ENCODE measurements at places on chromosomes 16 and 17.

DNA sequence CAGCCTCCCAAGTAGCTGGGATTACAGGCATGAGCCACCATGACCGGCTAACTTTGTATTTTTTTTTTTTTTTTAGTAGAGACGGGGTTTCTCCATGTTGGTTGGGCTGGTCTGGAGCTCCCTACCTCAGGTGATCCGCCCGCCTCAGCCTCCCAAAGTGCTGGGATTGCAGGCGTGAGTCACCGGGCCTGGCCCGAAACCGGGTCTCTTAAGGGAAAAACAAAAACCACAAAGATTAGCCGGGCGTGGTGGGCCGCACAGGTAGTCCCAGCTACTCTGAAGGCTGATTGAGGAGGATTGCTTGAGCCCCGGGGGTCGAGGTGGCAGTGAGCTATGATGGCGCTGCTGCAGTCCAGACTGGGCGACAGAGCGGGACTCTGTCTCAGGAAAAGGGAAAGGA lies 19.9 kb upstream of the RBL2 start:
- no peak for DNase-seq

DNA sequence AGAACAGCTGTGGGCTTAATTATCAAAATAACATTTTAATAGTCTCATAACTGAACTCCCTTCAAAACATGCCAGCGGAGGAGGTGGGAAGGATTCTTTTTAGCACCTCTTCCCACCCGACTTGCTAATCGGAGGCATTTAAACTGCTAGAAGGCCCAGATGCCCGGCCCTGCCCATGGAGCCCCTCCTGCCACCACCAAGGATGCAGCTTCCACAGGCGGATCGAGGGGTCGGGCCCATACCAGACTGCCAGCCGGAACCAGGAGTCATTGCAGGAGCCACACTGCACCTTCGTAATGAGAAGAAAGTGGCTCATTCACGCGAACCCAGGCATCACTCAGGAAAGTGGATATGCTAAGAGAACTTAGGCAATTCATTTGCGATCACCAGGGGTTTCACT lies 201.2 kb downstream of the C16orf78 start:
- no peak for DNase-seq

DNA sequence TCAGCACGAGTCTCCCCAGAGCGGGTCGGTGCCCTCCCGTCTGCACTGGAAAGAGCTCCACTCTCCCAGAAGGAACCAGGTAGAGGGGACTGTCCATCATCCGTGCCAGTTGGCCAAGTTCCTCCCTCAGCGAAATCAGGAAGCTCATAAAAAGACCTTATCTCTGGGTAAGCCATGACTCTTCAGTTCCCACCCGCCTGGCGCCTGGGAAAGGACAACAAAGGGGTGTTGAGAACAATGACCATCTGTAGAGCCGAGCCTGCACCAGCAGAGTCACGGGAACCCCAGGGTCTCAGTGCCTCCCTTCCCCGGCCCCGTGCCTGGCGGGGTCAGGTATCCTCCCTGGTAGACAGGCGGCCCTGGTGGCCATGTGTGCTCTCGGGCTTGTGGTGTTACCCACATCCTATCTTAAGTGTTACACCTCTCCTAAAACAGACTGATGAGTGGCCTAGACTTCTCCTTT lies 190.7 kb downstream of the AXIN2 start:
- no peak for DNase-seq

- no peak for DNase-seq
Measured at GRCh38 chr16:59213952-59214351, 479.8 kb upstream of the GOT2 start.

DNA sequence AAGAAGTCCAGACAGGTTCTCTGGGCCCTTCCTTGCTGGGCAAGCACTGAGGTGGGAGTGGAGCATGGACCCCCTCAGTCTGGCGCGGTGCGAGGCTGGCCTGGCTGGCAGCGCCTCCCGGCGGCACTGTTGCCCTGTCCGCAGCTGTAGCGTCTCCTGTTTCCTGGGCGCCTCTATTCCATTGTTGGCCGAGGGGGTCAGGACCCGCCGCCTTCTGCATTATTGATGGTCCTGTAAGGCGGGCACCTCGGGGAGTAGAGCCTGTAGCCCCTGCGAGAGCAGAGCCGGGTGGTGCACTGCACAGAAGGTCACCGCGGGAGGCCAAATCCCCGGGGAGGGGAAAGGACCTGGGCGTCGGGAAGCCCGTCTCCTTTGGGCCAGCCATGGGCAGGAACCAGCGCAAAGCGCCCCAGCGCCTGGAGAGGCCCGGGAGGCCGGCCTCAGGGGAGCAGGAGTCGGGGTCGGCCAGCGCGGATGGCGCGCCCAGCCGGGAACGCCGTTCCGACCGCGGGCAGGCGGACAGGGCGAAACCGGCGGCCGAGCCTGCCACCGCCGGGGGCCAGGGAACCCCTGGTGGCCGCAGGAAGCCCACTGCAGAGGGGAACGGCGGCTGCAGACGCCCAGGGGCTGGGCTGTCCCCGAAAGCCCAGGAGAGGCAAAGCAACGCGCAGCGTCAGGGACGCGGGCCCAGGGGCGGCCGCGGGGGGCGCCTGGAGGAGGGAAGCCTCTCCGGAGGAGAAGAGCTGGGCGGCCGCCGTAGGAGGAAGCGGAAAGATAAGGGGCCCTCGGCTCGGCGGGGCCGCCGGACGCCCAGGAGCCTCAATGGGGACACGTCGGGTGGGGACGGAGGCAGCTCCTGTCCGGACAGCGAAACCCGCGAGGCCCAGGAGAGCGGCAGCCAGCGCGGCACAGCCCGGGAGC lies at the start of gene MYO15B:
Gene MYO15B (plus strand): TSS at position 126 of the 921 bp plus-strand sequence. CDS start 258 bp downstream, at position 384.
- peak; percentile 71 for DNase-seq

- no peak for DNase-seq
Measured at GRCh38 chr16:23317266-23317661, 15.2 kb downstream of the SCNN1B start.

- DNase-seq, result no peak
Measured at GRCh38 chr17:82490512-82491195, 28.9 kb upstream of the FOXK2 start.

- no peak for DNase-seq
Measured at GRCh38 chr16:57825298-57826044, 23.2 kb upstream of the KIFC3 start.

DNA sequence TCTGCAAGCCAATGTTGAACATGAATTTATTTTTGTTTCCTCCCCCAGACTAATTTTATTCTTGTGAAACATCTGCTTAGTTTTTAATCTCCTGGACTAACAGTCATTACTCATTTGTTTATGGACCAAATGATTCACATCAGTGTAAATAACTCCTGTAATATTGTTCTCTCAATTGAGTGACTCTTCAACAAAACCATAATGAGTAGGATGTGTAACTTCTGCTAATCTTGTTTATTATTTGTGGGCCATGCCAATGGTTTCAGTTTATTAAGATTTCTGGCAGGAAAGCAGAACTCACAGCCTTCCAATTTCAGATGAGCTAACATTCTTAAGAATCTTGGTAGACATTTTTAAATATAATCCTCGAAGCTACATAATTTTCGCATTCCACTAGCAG lies 1216.3 kb upstream of the GOT2 start:
- no peak for DNase-seq

GRCh38 chr17:35361027-35361426 lies 12.4 kb downstream of the SLFN11 start:
- DNase-seq, result no peak

- no peak for DNase-seq
Measured at GRCh38 chr17:69373069-69373468, 41.4 kb upstream of the MAP2K6 start.

Data from activated CD4-positive, alpha-beta T cell treated with anti-CD3 and anti-CD28 coated beads for 48 hours (primary cell).